ENCODE measurements at places on chromosomes 6 and 20. TPM values are rescaled to one million over a fixed set of nuclear protein-coding genes. Genes with fewer than 3 reads are reported as not detected.

GRCh38 chr20:54649511-54649962 is 174.1 kb downstream of the DOK5 start:
- DNase-seq: peak; percentile 72

DNA sequence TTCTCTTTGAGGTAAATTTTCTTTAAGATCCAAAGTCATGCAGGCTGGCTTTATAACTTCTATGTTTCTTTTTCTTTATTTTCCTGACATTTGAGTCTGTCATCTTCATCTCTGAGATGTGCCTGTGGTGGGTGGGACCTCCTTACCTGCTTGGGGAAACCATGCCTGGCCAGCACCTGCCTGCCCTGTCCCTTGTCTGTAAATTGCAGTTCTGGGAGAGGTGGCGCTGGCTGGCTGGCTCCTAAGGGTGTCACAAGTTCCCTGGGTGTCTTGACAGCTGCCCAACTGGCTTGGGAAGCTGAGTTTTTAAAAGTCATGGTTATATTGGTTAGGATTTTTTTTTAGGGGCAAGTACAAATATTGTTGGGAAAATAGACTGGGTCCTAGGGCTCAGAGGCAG is 36.3 kb downstream of the SCAND1 start:
- no peak for DNase-seq

- DNase-seq: peak; percentile 88
Measured at GRCh38 chr6:157527471-157527907, 146.5 kb downstream of the ZDHHC14 start.

GRCh38 chr20:22374066-22374465 is 210.3 kb downstream of the FOXA2 start:
- no peak for DNase-seq

The HLA-G gene
- polyA plus RNA-seq: not detected

All from endothelial cell of umbilical vein (primary cell).